A549 (cell line): ENCODE measurements at places on chromosomes 3 and 15. TPM values are rescaled to one million over a fixed set of nuclear protein-coding genes. Genes with fewer than 3 reads are reported as not detected.

ST6GAL1 gene
- 3.1 to 3.9 TPM (median 3.8 TPM) in 3 replicates for polyA plus RNA-seq

RTP1 gene
- not detected in 3 replicates for polyA plus RNA-seq

ITGA11 gene
- polyA plus RNA-seq: 10.1 to 22.0 TPM (median 17.2 TPM) in 3 replicates

LRRC31 gene
- 0.04 TPM in 2 of 3 replicates, not detected in the other for polyA plus RNA-seq

SLC24A5 gene
- polyA plus RNA-seq: not detected in 3 replicates

CLDN11 gene
- polyA plus RNA-seq: 0.42 to 0.61 TPM (median 0.56 TPM) in 3 replicates

EIF3J gene
- 88.5 to 107 TPM (median 90.6 TPM) in 3 replicates for polyA plus RNA-seq

PLSCR2 gene
- not detected in 3 replicates for polyA plus RNA-seq

CNTN3 gene
- not detected in 3 replicates for polyA plus RNA-seq

IREB2 gene
- 37.3 to 38.8 TPM (median 38.4 TPM) in 3 replicates for polyA plus RNA-seq

CD200R1 gene
- 0.05 to 0.13 TPM (median 0.08 TPM) in 3 replicates for polyA plus RNA-seq

POC1A gene
- polyA plus RNA-seq: 13.8 to 14.9 TPM (median 14.1 TPM) in 3 replicates

PEX5L gene
- 0.06 TPM in 1 of 3 replicates, not detected in the others for polyA plus RNA-seq

STRA6 gene
- polyA plus RNA-seq: 60.6 to 76.4 TPM (median 70.2 TPM) in 3 replicates

LEKR1 gene
- polyA plus RNA-seq: 0.89 to 1.3 TPM (median 1.2 TPM) in 3 replicates

IMPG2 gene
- polyA plus RNA-seq: 0.03 TPM in 3 replicates

ZNF592 gene
- polyA plus RNA-seq: 12.9 to 14.3 TPM (median 13.9 TPM) in 3 replicates
